ENCODE measurements at places on chromosomes 6 and 20.
A peak's percentile ranks its signal among the peaks of the same experiment; 100 is the strongest.

GRCh38 chr20:34535301-34535840, 19.1 kb downstream of the DYNLRB1 start:
- DNase-seq, result no peak

- DNase-seq, result no peak
Observed at GRCh38 chr6:138289739-138290138, 71.4 kb upstream of the PBOV1 start.

- peak; percentile 67 for DNase-seq
Observed at GRCh38 chr6:108562503-108562993, 1.8 kb downstream of the FOXO3 start.

DNA sequence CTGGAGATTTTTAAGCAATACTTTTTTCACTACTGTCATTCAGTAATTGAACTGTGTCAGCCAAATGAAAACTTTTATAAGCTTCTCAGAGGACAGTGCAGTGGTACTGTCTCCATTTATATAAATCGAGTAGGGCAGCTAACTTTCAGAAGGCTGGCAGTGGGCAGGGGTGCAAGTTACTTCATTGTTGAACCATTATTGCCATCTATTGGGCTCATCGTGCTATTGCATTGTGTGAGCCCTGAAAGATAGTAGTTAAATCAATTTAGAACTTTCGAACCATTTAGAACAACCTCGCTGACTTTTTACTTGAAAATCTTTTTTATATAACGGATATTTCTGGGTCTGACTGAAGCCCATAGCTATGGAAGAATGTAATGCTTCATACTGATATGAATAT, 347.8 kb upstream of the PLCB4 start:
- DNase-seq, result peak; percentile 60

- no peak for DNase-seq
Observed at GRCh38 chr20:34986311-34987287, 30.9 kb downstream of the MYH7B start.

DNA sequence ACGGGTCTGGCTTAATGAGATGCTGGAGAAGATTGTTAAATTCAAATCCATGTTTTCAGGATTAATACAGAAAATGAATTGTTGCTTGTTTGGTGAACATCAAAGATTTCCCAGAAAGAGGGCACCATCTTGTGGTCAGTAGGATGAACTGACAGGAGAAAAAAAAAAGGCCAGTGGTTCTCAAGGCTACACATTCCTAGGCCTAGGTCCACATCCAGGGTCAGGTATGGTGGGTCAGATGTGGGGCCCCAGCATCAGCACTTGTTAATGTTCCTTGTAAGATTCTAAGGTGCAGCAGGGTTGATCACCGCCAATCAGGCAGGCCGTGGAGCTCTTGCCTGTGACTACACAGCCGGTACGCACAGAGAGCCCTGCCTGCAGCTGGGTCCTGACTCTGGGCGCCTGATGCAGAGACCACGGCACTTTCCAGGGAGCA, 34.0 kb upstream of the FOXO3 start:
- DNase-seq, result peak; percentile 47

- no peak for DNase-seq
Observed at GRCh38 chr6:164845773-164846172, 463.6 kb downstream of the C6orf118 start.

GRCh38 chr6:28257042-28257441, 2.1 kb upstream of the NKAPL start:
- DNase-seq, result no peak

DNA sequence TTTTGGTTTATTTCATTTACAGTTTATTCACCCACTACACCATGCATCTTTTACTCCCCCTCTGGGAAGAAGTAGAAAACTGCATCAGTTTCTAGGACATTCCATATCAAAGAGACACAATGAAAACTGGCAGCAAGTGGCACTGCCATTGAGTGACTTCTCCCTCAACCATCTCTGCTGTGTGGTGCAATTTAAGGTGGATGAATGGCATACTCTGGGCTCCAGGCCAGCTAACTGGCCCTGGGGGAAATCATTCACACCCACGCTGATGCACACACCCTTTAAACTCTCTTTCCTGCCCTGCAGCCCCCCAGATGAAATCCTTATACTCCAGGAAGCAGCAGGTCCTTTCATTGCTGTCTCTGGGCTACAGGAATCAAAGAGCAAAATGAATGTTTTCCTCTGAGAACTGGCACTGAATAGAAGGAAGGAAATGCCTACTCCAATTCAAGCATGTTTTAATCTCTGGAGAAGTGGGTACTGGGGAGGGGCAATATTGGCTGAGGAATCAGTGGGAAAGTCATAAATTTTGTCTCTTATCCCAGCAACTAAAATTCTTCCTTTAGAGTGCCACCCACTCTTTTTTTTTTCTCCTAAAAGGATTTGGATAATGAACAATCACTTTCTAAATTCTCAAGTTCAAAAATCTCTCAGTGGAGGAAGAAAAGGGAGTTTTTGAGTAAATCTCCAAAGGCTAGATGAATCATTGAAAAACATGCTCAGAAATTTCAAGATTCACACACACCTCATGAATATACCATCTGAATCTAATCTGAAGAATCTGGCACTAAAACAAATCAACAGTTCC, 16.9 kb upstream of the RFPL4B start:
- peak; percentile 52 for DNase-seq

DNA sequence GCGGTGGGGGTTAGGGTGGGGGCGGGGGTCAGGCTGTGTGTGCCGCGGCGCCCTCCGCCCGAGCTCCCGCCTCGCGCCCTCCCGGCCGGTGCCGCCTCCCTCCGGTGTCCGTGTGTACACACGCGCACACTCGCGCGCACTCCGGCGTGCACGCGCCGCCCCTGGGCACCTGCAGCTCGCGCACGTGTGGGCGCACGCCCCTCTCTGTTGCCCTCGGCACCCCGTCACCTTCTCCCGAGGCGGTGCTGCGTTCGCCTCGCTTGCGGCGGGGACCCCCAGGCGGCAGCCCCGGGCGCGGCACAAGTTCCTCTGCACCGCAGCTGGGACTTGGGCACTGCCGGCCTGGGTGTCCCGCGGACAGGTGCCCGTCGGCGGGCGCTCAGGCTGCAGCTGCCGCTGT, 525 bp downstream of the MACROD2 start:
- no peak for DNase-seq

- no peak for DNase-seq
Observed at GRCh38 chr6:9403736-9404135, 968.4 kb upstream of the SLC35B3 start.

DNA sequence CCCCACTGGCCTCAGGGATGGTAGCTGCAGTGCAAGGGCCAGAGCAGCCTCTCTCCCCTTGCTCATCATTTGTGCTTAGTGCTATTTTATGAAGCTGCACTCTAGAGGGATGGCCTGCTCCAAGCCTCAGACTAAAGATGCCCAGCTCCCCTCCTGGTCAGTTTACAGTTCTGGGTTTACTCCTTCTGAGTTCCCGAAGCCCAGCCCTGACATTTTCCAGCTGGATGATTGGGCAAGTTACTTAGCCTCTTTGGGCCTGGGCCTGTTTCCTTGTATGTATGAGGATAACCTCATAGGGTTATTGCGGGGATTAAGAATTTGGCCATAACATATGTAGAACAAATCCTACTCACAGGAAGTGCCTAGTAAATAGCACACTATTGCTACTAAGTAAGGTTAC, 31.8 kb upstream of the EMILIN3 start:
- DNase-seq, result peak; percentile 44

DNA sequence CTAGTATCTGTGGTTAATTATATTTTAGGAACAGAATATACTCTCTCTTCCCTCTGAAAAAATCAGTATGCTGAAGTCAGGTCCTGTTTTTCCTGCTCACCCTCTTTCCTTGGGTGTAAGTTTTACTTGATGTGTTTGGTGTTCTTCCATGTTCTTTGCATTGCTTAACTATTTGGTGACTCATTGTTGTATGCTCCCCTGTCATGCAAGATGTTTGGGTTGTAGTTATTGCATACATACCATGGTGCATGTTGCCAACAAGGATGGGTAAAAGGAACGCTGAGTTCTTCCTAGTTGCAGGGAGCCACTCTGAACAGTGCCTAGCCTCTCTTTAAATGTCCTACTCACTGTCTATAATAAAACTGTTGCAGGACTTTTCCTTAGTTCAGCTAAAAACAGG, 207.9 kb upstream of the LAMP5 start:
- DNase-seq, result peak; percentile 96

DNA sequence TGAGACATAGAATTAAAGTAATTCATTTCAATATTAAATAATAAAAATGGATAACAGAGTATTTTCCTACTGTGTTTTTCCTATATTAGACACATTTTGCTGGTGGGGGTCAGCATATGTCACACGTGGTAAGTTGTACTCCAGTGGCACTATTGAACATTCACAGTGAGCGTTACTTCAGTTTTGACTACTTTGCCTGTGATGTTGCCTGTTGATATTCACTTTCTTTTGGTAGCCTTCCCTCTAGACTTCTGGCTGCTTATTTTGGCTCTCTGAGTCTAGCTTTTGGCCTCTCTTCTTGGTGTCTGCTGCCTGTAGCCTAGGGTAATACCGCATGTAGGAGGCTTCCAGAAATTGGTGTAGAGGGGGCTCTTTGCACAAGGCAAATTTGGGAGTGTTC, 64.4 kb upstream of the TFB1M start:
- DNase-seq, result no peak

All from fibroblast of gingiva (primary cell).